ENCODE measurements at places on chromosomes 11 and 22.

DNA sequence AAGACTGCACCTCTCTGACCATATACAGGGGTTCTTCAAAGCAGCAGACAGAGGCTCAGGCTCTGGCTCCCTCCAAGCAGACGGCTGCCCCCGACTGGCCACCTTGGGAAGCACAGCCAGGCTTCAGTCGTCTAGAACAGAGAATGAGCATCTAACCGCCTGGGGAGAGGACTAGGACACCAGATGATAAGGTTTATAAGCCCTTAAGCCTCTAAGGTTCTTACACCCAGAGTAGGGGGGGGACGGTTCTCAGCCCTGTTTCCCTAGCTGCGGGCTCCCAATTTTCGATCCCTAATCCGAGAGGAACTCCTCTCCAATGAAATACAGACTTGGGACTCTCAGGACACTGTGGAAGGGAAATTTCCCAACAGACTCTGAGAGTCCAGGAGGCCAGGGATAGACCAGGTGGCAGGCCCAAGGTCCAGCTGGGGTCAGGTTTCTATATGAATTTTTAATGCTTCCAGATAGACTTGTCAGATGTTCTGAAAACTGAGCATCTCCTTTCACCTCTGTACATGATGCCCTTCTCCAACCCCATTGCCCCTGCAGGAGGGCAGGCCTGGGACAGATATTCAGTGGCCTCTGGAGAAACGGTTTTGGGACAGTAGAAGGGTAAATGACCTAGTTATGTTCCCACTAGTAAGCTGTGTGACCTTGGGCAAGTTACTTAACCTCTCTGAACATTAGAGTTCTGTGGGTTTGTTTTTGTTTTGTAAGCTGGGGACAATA lies 20.2 kb downstream of the RTN4RL2 start:
- DNase-seq, result peak; percentile 65

DNA sequence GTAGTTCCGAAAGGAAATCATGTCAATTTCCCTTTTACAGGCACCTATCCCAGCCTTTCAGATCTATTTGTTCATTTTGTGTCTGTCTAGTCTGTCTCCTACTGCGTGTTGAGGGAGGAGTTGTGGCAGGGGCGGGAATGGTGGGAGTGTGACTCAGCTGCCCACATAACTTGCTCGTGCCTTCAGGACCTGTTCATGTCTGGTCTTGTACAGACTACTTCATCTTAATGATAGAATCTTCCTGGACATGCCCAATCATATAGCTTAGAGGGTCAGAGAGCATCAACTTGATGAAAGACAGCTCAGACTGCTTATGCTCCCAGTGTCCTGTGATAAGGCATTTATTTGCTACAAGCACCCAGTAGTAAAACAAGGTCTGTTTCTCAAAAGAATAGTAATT lies 61.0 kb upstream of the BIRC3 start:
- DNase-seq, result no peak

DNA sequence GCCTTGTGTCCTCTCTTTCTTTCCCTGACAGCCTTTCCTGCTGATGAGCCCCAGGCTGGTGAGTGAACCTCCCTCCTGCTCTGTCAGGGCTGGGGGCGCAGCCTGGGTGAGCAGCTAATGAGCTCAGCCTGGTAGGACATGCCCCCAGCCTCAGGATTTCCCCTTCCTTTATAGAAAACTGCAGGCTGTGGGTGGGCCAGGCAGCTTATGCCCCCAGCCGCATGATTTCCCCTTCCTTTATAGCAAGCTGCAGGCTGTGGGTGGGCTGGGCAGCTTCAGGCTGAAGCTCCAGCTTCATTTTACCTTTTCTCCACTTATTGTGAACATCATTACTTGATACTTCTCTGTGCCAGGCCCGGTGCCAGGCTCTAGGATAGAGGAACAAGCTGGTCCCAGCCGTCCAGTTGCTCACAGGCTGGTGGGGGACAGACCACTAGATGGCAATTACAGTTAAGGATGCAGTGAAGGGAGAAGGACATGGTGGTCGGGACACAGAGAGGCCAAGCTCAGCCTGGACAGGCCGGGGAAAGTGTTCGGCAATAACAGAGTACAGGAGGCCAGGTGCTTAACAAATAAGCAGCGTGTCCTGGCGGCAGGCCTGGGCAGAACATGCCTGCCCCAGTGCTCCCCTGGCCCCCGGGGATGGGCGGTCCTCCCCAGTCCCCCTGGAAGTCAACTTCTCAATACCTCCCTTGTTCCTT lies 5.3 kb downstream of the LGALS12 start:
- no peak for DNase-seq

DNA sequence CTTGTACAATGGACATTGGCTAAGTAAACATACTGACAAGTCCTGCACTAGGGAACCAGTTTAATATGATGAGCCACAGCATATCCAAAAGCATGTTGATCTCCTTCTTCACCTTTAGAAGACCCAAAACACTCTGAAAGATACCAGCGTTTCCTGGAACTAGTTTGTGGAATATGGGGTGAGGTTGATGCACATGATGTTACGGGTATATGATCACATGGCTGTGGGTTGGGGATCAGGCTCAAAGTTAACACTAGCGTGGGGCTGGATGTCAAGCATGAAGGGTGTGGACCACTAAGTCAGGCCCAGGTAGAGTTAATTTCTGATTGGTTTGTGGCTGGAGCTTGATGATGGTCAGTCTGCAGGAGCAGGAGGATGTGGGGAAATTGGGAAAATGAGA lies 9.0 kb downstream of the IGLL5 start:
- no peak for DNase-seq

- DNase-seq, result peak; percentile 77
Measured at GRCh38 chr22:37486224-37486845, at the start of gene MFNG. MFNG (minus strand) TSS chr22:37486384; CDS start chr22:37486177, 207 bp downstream.

DNA sequence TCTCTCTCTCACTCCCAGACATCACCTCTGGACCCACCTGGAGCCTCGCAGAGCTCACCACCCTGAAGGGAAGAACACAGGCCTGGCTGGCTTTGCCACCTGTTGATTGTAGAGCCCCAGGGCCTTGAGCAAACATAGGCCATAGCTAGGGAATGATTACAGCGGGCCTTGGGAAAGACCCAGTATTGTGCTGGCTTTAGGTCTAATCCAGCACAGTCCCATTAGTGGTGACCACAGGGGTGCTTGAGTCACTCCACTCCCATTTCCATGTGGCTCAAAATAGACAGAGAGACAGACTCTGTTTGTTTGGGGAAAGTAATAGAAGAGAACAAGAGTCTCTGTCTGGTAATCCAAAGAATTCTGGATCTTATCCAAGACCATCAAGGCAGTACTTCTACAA lies 42.7 kb upstream of the FAM181B start:
- no peak for DNase-seq

DNA sequence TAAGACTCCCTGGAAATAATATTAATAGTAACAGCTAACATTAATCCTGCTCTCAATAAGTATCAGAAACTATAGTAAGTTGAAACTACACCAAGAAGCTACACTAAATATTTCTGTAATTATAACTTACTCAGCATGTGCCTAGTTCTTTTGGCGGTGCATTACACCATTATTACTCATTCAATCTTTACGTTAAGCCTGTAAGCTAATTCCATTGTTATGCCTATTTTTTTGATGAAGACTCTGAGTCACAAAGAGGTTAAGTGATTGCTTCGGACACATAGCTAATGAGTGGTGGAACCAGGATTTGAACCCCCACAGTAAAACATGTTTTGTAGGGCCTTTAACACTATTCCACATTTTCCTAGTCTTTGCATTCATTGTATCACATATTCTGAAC lies 111.6 kb downstream of the RASSF10 start:
- DNase-seq, result no peak

DNA sequence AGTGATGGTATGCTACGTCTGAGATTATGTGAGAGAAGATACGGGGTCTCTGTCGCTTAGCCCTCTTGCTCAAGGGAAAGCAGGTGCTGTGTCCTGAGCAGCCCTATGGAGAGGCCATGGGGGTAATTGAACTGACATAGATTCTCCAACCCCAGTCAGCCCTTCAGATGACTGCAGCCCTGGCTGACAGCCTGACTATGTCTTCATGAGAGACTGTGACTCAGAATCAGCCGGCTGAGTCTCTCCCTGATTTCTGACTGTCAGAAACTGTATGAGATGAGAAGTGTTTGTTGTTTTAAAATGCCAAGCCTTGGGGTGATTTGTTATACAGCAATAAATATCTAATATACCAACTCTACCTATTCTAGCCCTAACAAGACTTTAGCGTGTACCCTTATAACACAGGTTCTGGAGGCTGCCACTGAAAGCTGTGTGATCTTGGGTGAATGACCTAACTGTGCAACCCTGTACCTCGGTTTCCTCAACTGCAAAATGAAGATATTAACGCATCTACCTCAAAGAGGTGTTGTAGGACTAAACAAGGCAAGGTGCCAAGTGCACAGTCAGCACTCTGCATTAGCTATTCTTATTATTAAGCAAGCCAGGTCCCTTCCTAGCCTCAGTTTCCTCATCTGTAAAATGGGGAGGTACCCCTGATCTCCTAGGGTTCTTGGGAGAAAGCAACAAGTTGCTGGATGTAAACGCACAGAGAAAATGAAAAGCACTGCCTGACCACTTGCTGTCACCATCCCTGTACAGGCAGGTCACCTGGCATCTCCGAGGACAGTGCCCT lies 24.9 kb downstream of the SLC43A1 start:
- no peak for DNase-seq

- DNase-seq, result peak; percentile 16
Measured at GRCh38 chr22:23180893-23181720, 798 bp downstream of the BCR start.

All from ACHN (cell line).